ENCODE measurements at places on chromosomes 1 and 21. TPM values are rescaled to one million over a fixed set of nuclear protein-coding genes. Genes with fewer than 3 reads are reported as not detected.
A peak's percentile ranks its signal among the peaks of the same experiment; 100 is the strongest.

DNA sequence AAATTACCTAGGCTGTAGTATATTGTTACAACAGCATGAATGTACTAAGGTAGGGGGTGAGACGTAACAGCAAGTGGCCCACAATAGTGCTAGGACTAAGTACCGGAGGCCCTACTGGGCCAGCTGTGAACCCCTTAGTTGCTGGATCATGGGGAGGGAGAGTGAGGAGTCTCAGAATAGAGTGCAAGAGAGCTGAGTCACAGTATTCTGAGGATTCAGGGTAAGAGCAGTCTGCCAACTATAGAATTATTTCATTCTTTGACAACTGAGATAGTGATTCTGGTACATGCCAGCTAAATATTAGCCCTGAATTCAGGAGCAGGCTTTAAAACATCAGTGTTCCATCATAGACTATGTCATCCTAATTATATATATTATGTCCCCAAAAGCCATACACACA is 218.7 kb downstream of the TM2D1 start:
- no peak for DNase-seq

DNA sequence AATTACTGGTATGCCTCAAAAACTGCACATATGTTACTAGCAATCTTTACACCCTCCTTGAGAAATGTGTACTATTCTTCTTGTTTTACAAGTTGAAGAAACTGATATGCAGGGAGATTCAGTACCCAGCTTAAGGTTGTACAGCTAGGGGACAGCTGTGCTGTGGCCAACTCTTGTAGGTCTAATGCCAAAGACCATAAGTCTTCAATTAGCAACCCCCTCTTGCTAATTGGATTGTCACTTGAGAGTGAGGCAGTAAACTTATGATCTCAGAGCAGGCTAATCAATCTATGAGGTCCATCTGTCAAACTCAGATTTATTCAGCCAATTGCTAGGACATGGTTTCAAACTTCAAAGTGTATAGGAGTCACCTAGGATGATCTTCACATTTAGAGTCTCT is 492.0 kb upstream of the USP24 start:
- DNase-seq: no peak

- no peak for DNase-seq
Measured at GRCh38 chr1:30514137-30514654, 209.2 kb downstream of the MATN1 start.

The MTMR11 gene
- total RNA-seq: 10.5 TPM

DNA sequence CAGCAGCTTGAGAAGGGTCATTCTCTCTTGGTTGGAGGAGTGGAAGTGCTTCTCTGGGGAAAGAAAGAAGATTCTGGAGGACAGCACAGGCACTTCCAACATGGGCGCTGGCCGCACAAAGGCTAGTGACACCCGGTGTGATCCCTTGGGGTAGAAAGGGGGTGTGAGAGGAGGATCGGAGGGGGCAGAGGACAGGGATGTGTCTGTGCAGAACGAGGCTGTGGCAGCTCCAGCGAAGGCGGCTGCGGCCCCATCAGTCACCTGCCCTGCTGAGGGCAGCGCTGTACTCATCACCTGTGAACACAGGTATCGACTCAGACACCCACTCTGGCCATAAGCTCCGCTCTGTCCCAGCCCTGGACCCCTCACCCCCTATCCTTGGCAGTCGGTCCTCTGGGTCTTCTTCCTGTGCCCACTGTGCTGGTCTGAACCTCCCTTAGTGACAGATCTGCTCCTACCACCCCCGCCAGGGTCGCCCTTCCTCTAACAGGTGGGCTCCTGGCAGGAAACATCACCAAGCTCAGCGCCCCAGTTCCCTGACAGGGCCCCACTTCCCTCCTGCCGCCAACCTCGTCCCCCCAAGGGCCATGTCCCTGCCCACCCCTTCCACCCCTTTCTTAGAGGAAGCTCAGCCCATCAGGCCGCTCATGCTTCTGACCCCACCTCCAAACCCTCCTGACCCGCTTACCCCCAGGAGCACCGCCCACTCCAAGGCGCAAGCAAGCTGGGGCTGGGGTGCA is 20.1 kb downstream of the TP73 start:
- DNase-seq: no peak

- peak; percentile 49 for DNase-seq
Measured at GRCh38 chr1:207181847-207182246, 77.8 kb downstream of the C4BPA start.

- no peak for DNase-seq
Measured at GRCh38 chr1:40264354-40264781, 6.3 kb downstream of the ZMPSTE24 start.

The FMO2 gene
- not detected for total RNA-seq

DNA sequence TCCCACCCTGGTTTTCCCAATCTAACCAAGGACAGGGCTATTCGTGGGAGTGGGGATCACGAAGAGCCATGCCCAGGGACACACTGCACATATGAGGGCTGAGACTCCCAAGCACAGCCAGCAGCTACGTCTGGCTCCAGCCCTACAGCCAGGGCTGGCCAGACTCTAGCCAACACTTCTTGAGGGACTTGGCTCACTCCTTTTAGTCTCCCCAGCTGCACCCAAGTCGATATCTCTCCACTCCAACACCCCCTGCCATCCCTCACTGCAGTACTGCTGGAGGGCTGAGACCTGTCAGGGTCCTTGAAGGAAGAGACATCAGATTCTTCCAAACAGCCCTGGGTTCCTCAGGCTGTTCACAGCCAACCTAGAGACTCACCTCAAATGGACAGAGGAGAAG is 62.6 kb downstream of the CD46 start:
- no peak for DNase-seq

DNA sequence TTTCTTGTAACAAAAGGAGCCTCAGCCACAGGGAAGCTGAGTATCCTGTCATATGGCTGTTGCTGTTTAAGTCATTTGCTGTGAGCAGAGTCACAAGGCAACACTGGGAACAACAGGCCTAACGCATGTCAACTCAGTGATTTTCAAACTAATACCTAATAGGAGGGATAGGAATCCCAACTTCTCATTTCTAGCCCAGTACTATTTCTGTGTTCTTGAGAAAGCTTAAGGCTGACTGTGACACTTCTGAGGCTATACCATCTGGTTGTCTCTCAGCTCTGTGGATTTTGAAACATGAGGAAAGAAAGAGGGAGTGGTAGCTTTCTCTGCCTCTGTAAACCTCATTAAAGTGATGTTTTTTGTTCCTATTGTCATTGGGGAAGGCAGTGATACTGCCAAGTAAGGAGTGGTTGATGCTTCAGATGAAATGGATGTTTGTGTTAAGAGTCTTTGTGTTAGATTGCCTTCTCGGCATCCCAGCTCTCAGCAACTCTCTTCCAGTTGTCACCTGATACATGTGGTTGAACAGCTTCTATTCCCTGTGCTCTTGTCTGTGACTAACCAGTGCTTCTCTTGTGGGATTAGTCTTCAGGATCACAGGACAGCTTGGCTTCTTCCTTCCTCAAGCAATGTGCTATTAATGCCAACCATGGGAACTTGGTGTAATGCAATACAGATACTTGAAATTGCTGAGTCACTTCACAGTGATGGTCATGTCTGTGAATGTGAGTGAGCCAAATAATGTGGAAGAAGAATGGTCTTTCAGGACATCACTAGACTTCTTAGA is 166.8 kb upstream of the IVNS1ABP start:
- peak; percentile 74 for DNase-seq

The SLAMF6 gene
- total RNA-seq: not detected

DNA sequence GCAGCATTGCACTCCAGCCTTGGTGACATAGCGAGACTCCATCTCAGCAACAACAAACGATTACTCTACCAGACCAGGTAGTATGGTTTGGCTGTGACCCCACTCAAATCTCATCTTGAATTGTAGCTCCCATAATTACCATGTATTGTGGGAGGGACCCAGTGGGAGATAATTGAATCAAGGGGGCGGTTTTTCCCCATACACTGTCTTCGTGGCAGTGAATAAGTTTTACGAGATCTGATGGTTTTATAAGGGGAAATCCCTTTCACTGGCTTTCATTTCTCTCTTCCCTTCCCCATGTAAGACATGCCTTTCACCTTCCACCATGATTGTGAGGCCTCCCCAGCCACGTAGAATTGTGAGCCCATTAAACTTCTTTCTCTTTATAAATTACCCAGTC is 66.0 kb downstream of the BACE2 start:
- DNase-seq: no peak

- no peak for DNase-seq
Measured at GRCh38 chr1:219478811-219479210, 134.1 kb downstream of the ZC3H11B start.

The BLACAT1 gene
- total RNA-seq: not detected

- DNase-seq: no peak
Measured at GRCh38 chr1:64655861-64656260, 89.0 kb upstream of the RAVER2 start.

- DNase-seq: no peak
Measured at GRCh38 chr1:17597651-17598050, 58.2 kb downstream of the ARHGEF10L start.

The SPAG17 gene
- not detected for total RNA-seq

Measured in NCI-H460 (cell line).